Mammary epithelial cell (primary cell): ENCODE measurements at places on chromosomes 16 and 17. TPM values are rescaled to one million over a fixed set of nuclear protein-coding genes. Genes with fewer than 3 reads are reported as not detected.
A peak's percentile ranks its signal among the peaks of the same experiment; 100 is the strongest.

DNA sequence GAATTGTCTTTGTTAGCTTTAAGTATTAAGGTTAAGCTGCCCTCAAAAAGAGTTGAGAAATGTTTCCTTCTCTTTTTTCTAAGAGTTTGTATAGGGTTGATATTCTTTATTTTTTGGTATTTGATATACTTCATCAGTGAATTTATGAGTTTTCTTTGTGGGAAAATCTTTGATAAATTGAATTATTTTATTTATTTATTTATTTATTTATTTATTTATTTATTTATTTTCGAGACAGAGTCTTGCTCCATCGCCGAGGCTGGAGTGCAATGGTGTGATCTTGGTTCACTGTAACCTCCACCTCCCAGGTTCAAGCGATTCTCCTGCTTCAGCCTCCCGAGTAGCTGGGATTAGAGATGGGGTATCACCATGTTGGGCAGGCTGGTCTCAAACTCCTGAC, 19.9 kb downstream of the TEFM start:
- DNase-seq, result no peak

DNA sequence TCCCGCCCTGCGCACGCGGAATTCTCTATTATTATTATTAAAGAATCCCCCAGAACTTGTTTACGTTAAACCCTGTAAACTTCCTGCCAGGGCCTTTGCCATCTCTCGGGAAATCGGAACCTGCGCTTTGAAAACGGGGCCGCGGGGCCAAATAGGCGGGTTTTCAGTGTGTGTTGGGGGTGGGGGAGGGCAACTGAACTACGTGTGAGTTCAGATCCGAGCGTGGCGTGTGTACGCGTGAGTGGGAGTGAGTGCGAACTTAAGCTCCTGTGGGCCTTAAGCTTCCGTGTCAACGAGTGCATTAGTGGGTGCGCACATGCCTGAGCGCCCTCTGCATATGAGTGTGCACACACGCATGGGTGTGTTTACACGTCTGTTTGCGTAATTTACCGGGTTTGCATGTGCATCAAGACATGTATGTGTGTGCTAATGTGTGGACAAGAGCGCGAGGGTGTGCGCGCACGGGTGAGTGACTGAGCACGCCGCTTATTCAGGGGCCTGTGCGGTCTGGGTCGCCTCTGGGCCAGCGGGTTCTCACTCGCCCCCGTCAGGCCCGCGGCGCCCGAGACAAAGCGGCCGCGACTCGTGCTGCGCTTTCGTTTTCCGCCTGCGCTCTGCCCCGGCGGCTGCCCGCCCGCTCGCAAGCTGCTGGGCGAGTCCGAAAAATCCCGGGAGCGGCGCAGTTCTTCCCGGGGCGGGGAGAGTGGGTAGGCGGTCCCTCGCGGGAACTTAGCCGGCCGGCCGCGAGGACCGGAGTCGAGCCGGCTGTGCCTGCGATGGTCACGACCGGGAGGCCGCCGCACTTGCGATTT, 1.2 kb upstream of the FOXF1 start:
- peak; percentile 55 for DNase-seq

DNA sequence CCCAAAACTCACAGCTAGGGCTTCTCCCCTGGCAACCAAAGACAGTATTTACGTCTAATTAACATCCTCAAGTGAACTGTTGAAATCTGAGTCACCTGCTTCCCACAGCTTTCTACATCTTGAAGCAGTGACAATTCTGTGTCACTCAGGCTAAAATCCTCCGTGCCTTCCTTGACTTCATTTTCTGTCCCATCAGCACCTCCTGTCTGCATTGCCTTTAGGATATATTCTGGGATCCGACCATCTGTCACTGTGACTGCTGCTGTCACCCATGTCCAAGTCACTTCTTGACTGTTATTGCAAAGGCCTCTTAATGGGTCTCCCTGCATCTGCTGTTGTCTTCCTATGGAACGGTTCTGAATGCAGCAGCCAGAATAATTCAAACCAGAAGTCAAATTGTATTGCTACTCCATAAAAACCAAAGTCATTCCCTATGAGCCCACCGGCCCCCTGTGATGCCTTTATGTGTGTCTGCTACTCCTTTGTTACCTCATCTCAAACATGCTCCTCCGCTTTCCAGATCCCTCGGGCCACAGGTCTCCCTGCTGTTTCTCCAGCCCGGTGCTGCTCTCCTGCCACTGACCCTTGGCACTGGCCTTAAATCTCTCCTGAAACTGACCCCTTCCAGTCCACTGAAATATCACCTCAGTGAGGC, 56.9 kb downstream of the WWP2 start:
- DNase-seq, result no peak

GRCh38 chr17:75773121-75773807, 8.3 kb upstream of the GALK1 start:
- no peak for DNase-seq

GRCh38 chr17:5888811-5889210, 181.4 kb upstream of the WSCD1 start:
- peak; percentile 96 for DNase-seq

GRCh38 chr16:71854369-71854948, 8.7 kb downstream of the ATXN1L start:
- no peak for DNase-seq

DNA sequence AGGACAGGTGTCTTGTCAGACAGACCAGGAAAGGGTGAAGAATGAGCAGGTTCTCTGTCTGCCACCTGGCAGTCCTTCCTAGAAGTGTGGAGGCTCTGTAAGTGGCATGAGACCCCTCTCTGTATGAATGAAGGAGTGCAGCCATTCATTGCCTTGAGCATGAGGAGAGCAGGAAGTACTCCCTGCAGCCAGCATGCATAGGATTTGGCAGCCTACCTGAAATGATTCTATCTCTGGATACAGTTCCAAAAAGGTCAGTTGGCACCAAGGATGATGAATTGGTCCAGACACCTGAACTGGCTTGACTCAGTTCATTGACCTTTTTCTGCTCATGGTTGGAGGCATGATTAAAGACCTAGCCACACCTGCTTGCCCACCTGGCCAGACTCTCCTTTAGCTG, 163.0 kb downstream of the PRKCB start:
- DNase-seq, result no peak

The INPP5K gene
- polyA plus RNA-seq, result 15.9 TPM

DNA sequence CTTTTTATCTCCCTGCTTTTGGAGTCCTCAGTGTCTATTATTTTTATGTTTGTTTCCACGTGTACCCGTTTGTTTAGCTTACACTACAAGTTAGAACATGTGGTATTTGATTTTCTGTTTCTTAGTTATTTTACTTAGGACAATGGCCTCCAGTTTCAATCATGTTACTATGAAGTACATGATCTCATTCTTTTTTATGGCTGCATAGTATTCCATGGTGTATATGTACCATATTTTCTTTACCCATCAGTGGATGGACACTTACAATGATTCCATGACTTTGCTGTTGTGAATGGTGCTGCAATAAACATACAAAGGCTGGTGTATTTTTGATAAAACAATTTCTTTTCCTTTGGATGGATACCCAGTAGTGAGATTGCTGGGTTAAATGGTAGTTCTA, 269.5 kb downstream of the HS3ST3A1 start:
- DNase-seq, result no peak

- no peak for DNase-seq
These were observed 46.9 kb downstream of the METRNL start for GRCh38 chr17:83126275-83126811.

The CCL4 gene
- not detected for polyA plus RNA-seq

The TMED6 gene
- not detected for polyA plus RNA-seq

The UTS2R gene
- not detected for polyA plus RNA-seq

GRCh38 chr17:69928611-69929010, 146.4 kb upstream of the KCNJ16 start:
- no peak for DNase-seq

The NPIPB2 gene
- 2.2 TPM for polyA plus RNA-seq

DNA sequence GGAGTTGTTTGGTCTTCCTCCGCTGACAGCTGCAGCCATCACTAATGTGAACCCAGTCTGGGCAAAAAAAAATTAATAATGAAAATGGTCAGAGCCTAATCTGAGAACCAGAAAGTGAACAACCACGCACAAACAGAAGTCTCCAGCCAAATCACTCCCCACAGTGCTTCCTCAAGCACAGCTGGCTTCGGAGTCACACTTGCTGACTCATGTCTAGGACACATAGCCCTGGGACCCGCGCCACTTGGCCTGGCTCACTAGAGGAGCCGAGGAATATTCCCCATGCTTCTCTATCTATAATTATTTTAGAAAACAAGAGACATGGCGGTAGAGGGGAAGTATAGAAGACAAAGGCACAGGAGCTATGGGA, 109.1 kb downstream of the ZFHX3 start:
- peak; percentile 32 for DNase-seq

- DNase-seq, result no peak
These were observed 18.6 kb downstream of the TMEM98 start for GRCh38 chr17:32946375-32947135.

GRCh38 chr17:37399265-37399803, 7.3 kb downstream of the ACACA start:
- DNase-seq, result peak; percentile 48
